Non-pigmented ciliary epithelial cell (primary cell): ENCODE measurements at places on chromosomes 5 and 9.

GRCh38 chr5:36690041-36690961, 83.9 kb downstream of the SLC1A3 start:
- peak; percentile 43 for DNase-seq

GRCh38 chr9:127801955-127802575, 617 bp upstream of the FPGS start:
- DNase-seq = no peak

DNA sequence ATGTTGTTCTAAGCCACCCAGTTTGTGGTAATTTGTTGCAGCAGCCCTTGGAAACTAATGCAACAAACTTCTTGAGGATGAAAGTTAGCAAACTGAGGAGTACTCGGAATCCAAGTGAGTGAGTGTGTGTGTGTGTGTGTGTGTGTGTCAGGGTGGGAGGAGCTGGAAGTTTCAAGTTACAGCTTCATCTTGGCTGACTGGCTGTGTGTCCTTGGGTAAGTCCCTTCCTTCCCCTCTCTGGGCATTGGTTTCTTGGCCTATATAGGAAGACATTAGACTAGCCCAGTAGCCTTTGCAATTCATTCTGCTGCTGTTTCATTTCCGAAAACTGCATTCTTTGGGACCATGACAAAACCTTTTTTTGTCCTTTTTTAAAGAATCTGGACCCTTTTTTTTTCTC, 157.2 kb downstream of the MELK start:
- no peak for DNase-seq

- DNase-seq = no peak
Observed at GRCh38 chr5:59685793-59686192, 207.7 kb downstream of the PDE4D start.

- no peak for DNase-seq
Observed at GRCh38 chr5:127586811-127587210, 62.1 kb upstream of the CTXN3 start.

- no peak for DNase-seq
Observed at GRCh38 chr9:2780846-2781245, 63.0 kb downstream of the PUM3 start.

- no peak for DNase-seq
Observed at GRCh38 chr5:178683783-178684182, 46.7 kb downstream of the ZNF354A start.

DNA sequence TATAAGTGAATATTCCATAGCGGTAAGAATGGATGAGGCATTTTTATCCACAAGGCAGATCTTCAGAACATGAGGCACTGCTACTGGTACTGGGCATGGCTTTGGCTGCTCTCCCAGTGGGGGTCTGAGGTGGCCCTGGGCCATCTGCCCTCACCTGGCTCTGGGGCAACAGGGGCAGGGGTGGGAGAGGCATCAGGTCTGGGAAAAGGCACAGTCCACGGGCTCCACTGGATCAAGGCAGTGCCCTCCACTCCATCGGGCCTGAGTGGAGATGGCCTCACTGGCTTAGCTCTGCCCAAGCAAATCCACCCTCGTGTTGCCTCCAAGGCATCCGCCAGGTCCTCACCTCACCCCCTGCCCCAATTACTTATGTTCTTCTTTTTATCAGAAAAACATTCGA, 10.9 kb upstream of the NKD2 start:
- no peak for DNase-seq

GRCh38 chr5:83077662-83078261, 415 bp downstream of the XRCC4 start:
- DNase-seq = no peak

GRCh38 chr5:95664204-95664786, 17.7 kb downstream of the RFESD start:
- no peak for DNase-seq

DNA sequence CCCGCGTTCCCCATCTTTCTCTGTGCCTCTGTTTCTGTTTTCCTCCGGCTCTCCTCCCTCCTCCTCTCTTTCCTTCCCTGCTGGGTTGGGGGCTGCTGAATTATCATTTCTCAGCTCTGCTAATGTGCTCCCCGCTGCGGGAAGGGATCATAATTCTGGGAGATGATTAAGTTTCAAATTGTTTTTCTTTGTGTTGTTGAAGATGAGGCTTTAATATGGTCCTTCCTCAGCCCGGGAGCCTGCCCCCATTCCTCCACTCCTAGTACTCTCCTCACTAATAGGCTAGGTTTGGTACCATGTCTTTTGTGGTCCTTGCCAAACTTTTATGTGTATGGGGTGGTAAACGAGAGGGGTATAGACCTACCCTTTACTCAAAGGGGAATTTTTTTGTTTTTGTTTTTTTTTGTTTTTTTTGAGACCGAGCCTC, 5.7 kb upstream of the PCDH1 start:
- DNase-seq = no peak
